Mammary epithelial cell (primary cell): ENCODE measurements at places on chromosomes 13 and 19.

GRCh38 chr19:17125728-17126677 lies 50.4 kb downstream of the MYO9B start:
- DNase-seq: no peak

GRCh38 chr19:39158646-39159260 lies 33.2 kb downstream of the PAK4 start:
- no peak for DNase-seq

GRCh38 chr13:99656092-99656745 lies 154.9 kb downstream of the TM9SF2 start:
- DNase-seq: peak; percentile 43

DNA sequence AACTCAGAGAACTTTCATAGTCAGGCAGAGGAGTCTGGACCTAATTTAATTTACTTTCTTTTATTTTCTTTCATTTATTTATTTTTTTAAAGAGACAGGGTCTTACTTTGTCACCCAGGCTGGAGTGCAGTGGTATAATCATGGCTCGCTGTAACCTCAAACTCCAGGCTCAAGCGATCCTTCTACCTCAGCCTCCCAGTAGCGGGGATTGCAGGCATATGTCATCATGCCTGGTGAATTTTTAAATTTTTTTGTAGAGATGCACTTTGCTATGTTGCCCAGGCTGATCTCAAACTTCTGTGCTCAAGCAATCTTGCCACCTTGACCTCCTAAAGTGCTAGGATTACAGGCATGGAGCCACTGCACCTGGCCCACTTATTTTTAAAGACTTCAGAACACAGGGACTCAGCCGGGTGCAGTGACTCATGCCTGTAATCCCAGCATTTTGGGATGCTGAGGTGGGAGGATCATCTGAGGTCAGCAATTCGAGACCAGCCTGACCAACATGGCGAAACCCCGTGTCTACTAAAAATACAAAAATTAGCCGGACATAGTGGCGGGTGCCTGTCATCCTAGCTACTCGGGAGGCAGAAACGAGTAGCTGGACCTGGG lies 50.6 kb downstream of the KLF5 start:
- DNase-seq: no peak

DNA sequence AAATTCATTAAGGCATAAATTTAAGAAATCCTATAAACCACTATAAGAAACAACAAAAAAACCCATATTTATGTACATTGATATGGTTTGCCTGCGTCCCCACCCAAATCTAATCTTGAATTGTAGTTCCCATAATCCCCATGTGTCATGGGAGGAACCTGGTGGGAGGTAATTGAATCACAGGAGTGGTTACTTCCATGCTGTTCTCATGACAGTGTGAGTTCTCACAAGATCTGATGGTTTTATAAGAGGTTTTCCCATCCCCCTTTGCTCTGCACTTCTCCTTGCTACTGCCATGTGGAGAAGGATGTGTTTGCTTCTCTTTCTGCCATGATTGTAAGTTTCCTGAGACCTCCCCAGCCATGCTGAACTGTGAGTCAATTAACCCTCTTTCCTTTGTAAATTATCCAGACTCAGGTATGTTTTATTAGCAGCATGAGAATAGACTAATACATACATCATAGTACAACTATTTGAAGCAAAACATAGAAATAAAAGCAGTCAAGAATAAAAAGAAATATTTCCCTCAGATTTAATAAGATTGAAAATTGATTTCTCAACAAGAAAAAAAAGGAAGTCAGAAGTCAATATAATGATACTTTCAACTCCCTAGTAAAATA lies 209.0 kb upstream of the GPC6 start:
- no peak for DNase-seq

GRCh38 chr13:92994056-92994455 lies 232.6 kb upstream of the GPC6 start:
- peak; percentile 78 for DNase-seq

DNA sequence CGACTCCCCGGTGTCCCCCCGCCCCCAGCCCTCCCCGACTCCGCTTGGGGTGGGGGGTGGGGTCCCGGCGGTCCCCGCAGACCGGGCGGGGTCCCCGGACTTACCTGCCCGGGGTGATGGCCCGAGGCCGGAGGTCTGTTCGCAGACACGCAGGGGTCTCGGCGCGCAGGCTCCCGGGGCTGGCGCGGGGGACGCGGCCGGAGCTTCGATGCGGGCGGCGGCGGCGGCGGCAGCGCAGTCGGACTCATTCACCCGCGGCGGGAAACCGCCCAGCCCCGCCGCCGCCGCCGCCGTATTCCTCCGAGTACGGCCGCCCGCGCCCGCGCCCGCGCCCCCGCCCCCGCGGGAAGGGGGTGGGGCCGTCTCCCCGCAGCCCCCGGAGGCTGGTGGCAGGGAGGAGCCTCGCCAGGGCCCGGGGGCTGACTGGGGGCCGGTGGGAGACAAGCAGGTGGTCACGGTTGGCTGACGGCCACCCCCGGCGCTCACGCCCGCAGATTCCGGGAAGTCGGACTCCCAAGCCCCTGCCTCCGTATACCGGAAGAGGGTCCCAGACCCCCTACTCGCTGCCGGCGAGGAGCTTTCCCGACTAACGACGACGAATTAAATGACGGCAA lies at the start of gene C2CD4C:
Gene C2CD4C (minus strand): TSS at position 246 of the 614 bp plus-strand sequence. CDS start 786 bp downstream, outside the sequence.
- no peak for DNase-seq

DNA sequence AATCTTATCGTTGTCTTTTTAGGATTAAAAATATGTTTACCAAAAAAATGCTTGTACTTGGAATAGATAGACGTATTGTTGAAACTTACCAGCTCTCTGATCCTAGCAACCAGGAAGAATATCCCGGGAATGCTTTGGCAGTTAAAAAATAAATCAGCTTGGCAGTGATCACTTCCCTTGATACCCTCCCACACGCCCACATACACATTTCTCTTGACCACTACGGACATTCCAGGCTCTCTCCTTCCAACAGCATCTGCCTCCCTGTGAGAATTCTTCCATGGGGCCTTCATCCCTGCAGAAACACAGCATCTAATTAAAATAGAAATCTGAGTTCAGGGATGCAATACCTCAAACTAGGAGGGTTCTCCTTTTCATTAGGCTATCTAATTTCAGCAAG lies 57.9 kb downstream of the THSD1 start:
- peak; percentile 79 for DNase-seq

DNA sequence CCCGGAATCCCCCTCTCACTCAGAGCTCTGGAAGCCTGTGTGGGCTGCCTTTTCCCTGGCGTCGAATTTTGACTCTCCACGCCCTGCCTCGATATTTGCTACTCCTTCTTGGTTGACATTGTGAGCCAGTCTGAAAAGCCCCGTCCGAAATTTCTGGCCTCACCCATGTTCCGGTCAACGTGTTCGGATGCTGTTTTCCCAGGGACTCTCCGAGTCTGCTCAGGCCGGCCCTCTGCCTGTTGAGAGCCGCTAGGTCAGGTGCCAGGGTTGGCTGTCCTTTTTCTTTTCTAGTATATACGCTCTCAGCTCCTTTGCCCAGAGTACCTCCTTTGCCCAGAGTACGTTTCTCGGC lies 6.8 kb upstream of the DGKH start:
- DNase-seq: peak; percentile 71

DNA sequence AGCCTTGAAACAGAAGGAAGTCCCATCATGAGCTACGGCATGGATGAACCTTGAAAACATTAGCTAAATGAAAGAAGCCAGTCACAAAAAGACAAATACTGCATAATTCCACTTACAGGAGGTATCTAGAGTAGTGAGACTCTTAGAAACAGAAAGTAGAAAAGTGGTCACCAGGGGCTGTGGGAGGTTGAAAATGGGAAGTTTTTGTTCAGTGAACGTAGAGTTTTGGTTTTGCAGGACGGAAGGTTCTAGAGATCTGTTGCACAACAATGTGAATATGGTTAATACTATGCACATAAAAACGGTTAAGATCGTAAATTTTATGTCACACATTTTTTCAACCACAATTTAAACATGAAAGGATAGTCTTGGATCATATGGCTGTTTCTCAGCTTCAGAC lies 11.9 kb upstream of the SLC10A2 start:
- no peak for DNase-seq
